ENCODE measurements at places on chromosomes 11 and 22.

DNA sequence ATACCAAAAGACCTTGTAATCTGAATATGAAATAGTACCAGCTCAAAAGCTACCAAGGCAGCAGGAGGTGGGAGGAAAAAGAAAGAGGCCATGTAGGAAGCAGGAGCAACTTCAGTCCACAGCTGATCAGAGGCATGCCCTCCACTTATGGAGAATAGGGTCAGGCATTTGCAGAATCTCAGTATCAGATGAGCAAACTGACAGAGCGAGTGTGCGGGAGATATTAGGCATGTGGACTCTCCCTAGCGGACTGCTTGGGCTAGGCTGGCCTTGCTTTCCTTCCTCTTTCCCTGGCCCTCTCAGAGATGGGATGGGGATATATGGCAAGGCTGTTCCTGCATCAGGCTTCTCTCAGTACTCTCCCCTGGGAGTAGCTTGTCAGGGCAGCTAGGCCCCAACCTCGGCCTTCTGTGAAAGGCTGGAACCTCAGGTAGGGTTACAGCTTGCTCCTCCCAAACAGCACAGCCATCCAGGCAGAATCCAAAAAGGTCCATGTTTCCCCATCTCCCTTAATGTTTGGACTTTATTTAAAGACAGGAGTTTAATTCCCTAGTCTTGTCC is 37.0 kb downstream of the ETS1 start:
- DNase-seq: no peak

GRCh38 chr22:20549232-20549841 is 41.9 kb downstream of the MED15 start:
- DNase-seq: peak; percentile 74

DNA sequence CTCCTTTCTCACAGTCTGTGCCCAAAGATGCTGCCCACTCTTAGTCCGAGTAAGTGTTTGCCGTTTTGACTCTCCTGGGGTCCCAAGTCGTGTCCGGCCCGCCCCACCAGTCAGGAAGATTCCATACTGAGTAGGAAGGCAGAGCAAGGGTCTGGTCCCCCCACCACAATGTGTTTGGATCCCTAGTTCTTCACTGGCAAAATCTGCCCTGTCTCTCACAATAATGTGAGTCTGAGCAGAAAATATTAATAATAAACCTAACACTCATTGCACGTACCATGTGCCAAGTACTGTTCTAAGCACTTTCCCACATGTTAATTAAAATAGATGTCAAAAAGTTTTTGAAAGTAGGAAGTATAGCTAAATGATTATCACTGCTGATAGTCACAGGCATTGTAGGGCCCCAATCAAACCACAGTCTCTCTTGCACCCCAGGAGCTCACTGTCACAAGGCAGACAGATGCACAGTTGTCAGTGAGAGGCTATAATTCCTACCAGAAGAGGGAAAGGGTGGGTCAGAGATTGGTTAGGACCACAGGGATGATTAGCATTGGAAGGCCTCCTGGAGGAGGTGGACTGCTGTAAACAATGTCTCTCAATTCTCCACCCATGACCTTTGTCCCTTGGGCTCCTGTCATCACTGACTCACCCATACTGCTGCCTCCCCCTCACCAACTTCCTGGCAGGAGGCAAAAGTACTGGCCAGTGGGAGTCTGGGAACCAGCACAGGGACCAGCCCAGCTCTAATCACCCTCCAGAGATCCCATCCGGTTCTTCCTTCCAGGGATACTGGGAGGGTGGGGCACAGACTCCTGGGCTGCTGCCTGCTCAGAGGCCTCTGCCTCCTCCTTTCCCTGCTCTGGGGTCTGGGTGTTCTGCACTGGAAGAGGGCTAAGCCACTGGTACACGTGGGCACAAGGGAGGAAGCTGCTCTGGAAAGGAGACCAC is 1.0 kb upstream of the POLD4 start:
- DNase-seq: no peak

- DNase-seq: peak; percentile 62
These were observed 1.1 kb downstream of the RBFOX2 start for GRCh38 chr22:36027579-36027934.

DNA sequence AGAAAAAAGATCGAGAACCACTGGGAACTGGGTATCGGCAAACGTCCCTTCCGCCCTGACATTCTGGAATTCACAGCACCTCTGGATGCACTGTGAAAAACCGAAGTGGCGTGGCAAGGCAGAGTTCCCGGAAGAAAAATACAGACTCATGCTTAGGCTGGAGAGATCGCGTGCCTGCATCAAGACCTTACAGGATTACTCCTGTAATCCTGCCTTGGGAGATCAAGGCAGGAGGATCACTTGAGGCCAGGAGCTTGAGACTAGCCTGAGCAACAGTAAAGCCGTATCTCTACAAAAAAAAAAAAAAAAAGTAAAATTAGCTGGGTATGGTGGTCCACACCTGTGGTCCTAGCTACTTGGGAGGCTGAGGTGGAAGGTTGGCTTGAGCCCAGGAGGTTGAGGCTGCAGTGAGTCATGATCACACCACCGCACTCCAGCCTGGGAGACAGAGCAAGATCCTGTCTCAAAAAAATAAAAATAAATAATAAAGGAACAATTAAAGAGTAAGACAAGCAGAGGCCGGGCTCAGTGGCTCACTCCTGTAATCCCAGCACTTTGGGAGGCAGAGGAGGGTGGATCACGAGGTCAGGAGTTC is 19.9 kb upstream of the TEF start:
- no peak for DNase-seq

DNA sequence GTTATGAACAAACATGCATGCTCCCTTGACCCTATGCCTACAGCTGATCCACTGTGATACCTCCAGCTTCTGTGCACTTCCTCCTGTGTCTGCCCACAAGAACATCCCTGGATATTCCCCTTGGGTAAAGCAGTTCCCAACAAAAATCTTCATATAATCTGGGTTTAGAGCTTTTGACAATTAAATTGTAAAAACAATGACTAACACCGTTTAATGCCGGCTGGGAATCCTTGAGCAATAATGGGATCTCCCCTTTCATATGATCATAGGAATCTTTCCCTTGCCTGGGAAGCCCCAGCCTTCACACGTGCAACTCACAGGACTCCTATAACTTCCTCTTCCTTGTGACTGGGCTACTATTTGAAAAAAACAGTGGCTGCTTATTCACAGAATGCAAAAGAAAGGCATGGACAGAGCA is 6.3 kb upstream of the ZC3H12C start:
- no peak for DNase-seq

- DNase-seq: no peak
These were observed 83.6 kb downstream of the CLPB start for GRCh38 chr11:72350752-72351151.

- DNase-seq: peak; percentile 81
These were observed 935 bp downstream of the QSER1 start for GRCh38 chr11:32893343-32894148.

DNA sequence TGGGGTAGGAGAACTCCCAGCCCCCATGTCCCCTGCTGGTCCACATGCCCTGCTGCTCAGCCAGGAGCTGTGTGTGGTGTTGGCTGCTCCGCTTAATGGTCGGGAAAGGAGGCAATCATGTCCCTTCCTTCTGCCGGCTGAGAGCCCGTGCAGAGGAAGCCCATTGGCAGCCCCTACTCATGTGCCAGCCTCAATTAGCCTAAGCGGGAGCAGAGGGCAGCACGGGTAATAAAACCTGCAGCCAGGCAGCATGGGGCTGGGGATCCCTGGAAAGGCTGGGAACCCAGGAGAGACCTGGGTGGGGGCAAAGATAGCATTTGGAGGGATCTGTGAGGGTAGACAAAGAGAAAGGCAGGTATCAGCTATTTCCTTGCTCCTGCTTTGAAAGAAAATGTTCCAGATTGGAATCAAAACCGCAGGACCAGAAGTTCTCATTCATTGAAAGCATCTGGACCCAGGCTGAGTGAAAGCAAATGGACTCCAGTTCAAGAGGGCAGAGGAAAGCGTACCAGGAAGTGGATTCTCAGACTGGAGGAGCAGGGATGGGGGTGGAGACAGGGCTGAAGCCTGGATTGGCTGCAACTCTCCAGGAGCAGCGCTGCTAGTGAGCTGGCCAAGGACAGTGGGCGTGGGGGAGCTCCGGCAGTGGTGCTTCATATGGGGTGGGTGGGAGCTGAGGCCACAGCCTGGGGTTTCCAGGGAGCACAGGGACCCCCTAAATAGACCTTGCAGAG is 103.4 kb upstream of the NECTIN1 start:
- DNase-seq: no peak

DNA sequence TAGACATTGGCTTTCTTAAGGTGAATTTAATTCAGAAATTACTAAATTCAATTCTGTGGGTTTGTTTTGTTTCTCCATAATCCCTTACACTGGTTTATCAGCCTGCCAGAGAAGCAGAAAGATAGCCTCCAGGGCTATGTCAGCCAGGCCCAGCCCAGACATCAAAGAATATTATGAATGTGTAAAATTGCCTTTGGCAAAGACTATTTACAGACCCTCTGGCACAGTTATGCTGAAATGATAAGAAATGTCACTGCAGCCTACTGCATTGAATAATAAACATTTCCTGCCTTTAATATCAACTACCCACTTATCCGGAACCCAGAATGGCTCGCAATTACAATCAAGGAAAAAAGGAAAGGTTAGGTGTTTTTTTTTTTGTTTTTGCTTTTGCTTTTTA is 562.5 kb upstream of the LRRC4C start:
- no peak for DNase-seq

GRCh38 chr11:10727146-10727851 is 23.7 kb upstream of the CTR9 start:
- DNase-seq: no peak

DNA sequence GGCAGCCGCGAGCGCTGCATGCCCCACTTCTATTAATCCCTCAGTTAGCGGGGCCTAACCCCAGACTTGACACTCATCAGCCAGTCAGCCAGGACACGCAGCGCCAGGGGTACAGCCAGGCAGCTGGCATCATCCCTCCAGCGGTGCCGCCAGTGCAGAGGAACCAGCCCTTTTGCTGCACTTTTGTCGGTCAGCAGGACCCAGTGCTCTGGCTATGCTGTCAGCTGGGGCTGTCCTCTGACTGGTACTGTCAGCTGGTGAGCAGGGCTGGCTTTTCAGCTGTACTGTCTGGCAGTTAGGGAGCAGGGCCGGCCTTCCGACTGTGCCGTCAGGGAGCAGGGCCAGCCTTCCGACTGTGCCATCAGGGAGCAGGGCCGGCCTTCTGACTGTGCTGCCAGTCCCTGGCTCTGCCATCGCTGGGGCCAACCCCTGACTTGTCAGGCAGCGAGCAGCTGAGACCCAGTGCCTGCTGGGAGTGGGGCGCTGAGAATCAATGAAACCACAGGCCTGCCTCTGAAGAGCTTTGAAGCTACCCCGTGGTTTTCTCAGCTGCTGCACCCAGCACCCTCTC is 115.4 kb downstream of the KIAA1671 start:
- peak; percentile 16 for DNase-seq

GRCh38 chr11:119888119-119888518 is 159.1 kb upstream of the NECTIN1 start:
- peak; percentile 35 for DNase-seq

DNA sequence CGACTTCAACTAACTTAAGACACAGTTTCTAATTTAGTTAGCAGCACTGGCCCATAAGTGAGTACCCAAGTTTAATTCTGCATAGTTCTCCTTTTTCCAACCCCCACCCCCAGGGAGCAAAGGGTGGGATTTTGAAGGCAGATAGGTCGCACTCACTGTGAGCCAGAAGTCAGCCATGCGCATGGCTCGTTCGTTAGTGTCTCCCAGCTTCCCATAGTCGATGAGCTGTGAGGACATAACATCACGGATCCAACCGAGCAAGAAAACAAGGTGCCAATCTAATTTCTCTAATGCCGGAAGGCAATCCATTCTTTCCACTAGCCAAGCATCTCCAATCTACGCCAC is 577 bp downstream of the MRPL17 start:
- no peak for DNase-seq

GRCh38 chr11:71268706-71269321 is 16.4 kb upstream of the SHANK2 start:
- DNase-seq: no peak

DNA sequence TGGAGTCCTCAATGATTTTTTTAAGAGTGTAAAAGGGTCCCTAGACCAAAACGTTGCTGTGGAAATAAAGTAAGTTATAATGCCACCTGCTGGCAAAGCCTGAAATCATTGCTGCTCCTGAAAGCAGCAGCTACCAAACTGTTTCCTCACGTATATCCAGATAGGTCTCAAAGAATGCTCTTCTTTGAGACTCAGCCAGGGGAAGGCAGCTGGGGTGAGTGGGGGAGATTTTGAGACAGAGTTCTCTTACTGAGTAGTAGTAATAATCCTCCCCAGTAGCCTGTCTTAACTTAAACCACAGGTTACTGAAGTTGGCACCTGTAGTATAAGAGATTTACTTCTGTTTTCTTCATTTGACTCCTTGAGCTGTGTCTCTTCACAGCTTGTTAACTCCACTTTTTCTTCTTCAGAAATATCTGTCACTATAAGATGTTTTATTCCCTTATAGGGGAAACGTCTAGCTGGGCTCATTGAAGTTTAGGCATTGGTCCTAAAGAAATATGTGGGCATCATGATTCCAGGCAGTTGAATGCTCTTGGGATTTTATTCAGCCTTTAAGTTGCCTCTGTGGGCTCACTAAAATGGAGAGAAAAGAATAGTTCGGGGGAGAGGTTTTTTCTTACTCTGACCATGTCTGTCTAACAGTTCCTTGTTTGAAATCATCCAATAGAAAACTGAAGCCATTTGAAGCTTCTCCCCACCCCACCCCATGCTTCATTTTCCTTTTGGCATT is 77.9 kb downstream of the BTBD10 start:
- peak; percentile 27 for DNase-seq

DNA sequence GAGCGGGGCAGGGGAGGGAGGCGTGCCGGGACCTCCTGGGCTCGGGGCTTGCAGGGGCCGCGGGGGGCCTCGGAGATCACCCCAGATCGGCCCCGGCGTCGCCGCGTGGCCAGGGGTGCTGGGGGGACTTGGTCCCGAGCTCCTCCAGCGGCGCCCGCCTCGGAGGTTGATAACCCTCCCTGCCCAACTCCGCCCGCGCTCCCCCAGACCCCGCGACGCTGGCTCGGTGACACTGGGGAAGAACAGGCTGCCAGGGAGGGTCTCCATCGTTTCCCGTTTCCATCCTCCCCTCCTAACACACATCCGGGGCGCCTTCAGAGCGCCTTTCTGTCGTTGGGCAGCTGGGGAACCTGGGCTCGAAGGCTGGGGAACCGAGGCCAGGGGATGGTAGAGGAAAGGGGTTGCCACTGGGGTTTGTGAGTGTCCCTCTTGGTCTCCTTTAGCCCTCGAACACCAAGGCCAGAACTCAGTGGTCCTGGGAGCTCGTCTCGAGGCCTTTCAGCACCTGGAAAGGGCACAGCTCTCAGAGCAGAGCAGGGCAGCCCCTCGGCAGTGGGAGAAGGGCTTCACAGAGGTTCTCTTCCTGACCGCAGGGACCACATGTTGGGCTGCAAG is 431 bp downstream of the SLC37A2 start:
- DNase-seq: no peak

GRCh38 chr22:45358127-45358526 is 48.4 kb downstream of the FAM118A start:
- DNase-seq: no peak

DNA sequence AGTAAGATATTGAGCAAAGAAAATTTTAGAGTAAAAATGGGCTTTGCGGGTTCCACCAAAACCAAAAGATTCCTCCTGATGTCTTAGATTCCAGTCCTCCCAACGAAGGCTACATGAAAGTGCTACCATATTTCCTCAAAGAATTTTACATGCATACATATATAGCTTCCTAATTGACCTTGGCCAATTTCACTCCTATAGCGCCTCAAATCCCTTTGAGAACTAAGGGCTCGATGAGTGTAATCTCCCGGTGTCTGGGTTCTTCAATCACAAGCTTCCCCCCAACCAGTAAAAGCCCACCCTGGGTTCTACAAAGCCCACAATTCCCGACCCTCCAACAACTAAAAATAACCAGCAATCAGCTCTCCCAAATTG is 1.2 kb downstream of the SIK3 start:
- DNase-seq: no peak

Data from NCI-H2171 treated with DMSO at 0.1 percent for 48 hours (cell line).